ENCODE measurements at places on chromosomes 5 and 9. TPM values are rescaled to one million over a fixed set of nuclear protein-coding genes. Genes with fewer than 3 reads are reported as not detected.

DNA sequence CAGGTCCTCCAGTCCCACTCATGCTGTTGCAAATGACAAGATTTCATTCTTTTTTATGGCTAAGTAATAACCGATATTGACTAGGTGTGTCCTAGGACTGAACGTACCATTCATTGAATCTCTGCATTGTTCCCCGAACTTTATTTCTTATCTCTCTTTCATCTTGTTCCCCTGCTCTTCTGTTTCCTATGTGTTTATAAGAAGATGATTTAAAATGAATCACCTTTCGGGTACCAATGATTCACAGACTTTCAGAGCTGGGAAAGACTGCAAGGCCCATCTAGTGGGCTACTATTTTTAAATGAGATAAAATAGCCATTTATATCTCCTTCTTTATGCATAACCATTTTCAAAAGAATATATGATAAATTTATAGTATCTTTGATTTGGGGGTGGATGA, 133.0 kb downstream of the CDH18 start:
- no peak for DNase-seq

GRCh38 chr9:21777701-21778100, 24.7 kb upstream of the MTAP start:
- no peak for DNase-seq

- no peak for DNase-seq
These were observed 52.5 kb downstream of the FGF10 start for GRCh38 chr5:44336708-44337107.

- DNase-seq, result peak; percentile 25
These were observed 9.2 kb downstream of the ENC1 start for GRCh38 chr5:74631081-74631953.

Gene SLC28A3
- total RNA-seq, result not detected

Gene PCDHA11
- total RNA-seq, result 5.0 TPM

DNA sequence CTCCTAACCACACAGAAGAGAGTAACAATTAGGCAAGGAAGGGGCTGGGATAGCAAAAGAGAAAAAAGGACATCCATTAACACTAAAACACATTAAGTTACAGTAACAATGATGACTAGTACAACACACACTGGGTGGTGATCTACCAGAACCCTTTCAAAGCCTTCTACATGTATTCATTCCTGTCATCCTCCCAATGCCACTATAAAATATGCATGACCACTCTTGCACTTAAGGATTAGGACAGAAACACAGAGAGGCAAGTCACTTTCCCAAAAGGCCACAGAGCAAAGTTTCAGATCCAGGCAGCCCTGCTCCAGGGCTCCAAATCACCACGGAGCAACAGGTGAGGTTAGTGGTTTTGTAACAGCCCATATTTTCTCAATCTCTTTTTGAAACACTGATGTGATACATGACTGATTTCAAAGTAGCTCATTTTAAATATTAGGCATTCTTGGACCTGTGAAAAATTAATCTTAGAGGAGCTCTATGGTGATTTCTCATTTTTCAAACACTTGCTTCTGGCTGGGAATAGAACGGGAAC, 86.7 kb downstream of the AUH start:
- no peak for DNase-seq

Gene WNK2
- 0.02 TPM for total RNA-seq

DNA sequence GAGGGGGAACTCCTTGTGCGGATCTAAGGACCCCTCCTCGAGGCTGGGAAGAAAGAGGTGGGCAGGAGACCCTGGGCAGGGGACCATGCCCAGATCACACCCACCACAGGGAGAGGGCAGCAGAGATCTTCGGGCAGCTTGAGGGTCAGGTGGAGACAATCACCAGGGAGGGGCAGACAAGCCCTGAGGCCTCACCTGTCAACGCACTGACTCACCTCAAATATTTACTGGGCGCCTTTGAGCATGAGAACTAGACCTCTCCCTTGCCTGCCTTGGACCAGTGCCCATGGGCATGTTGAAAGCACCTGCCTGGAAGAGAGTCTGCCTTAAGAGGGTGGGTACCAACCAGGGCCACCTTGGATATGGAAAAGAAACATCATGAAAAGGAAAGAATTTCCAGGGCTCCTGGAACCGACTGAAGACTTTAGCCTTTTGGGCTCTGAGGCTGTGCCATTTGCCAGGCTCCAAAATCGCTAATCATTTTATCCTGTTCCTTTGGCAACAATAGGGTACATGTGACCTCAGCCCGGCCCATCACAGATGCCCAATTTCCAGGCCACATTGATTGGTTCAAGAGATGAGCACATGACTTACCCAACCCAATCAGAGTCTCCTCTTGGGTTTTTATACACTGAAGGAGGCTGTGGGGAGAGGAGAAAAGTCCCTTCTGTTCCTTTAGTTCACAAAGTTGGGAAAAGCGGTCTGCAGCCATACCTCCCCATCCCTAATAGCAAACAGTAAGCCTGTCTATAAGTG, 10.4 kb upstream of the SPINK4 start:
- no peak for DNase-seq

Gene RLN1
- not detected for total RNA-seq

DNA sequence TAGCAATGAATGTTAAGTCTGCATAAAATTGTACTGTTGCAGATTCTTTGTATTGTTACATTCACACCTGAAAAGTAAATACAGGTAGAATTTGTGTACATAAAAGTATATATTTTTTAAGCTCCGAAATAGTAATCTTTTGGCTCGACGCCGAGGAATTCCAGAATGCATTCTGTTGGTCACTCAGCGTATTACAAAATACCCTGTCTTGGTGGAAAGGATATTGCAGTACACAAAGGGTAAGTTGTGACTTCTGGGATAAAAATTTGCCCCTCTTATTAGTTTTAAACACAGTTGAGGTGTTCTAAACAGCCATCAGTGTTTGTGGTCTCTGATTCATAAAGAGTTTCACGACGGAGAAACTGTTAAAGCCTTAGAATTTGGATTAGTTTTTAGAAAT, 257.6 kb downstream of the ARHGEF28 start:
- DNase-seq, result no peak

- DNase-seq, result no peak
These were observed 32.7 kb upstream of the DAPK1 start for GRCh38 chr9:87464992-87465378.

DNA sequence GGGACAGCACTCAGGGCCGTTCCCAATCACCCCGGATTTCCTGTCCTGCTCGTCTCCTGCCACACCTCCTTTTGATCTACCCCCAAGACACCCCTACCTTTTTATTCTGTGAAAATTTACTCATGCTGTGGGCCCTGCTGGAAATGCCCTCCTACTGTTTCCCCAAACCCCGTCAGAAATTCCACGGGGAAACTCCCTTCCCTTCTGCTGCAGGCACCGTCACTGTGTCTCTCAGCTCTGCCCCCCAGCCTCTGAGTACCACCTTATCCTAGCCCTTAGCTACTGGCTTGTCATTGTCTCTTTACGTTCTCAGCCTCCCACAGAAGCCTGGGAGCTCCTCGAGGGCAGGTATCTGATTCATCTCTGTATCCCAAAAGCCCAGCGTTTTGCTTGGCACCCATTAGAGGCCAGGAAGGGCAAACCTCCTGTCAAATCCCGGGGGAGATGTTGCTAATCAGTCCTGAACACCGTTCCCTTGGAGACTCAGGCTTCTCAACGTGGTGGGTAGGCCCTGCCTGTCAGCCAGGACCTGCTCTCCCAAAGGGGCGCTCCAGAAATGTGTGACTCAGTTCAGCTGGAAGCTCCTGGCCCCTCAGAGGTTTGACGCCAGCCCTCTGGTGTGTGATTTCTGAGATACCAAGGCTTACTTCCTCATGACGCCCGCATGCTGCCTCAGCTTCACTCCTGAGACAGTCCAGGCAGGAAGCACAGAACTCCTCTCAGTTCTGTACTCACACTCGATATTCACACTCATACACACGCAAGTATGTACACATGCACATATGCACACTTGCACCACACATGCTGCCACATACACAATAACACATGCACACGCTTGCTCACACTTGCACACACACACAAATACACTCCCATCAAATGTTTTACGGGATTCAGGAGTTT, 50.7 kb upstream of the GRHPR start:
- DNase-seq, result no peak

Gene SH3PXD2B
- total RNA-seq, result 9.4 TPM

GRCh38 chr5:1500411-1501091, 23.2 kb downstream of the LPCAT1 start:
- DNase-seq, result no peak

DNA sequence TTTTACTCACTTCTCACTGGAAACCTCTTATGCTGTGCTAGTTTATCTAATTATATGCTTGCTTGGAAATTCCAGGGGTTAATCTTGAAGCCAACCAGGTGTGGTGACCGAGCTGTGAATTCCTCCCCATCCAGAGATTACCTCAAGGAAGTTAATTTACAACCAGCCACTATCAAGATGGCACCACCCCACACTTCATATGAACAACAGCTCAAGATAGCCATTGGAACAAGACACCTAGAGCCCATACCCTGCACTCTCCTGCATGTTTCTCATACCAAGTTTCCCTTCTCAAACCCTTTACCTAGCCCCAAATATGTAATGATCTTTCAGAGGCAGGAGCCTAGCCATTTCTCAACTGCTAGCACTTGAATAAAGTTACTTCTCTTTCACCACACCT, 2156.9 kb upstream of the C9orf72 start:
- DNase-seq, result no peak

Gene RASEF
- total RNA-seq, result 0.08 TPM

Gene STK32A
- 0.77 TPM for total RNA-seq

Gene FGD3
- not detected for total RNA-seq

DNA sequence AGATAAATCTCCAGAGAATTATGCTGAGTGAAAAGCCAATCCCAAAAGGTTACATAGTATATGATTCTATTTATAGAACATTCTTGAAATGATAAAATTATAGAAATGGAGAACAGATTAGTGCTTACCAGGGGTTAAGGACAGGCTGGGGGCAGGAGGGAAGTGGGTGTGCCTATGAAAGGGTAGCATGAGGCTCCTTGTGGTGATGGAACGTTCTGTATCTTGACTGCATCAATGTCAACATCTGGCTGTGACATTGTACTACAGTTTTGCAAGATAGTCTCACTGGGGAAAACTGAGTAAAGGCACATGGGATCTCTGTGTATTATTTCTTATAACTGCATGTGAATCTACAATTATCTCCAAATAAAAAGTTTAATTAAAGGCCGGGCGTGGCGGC, 22.3 kb downstream of the ORM2 start:
- DNase-seq, result no peak

Gene MYMK
- not detected for total RNA-seq

Gene SLC22A4
- total RNA-seq, result 5.1 TPM

Gene PHF24
- total RNA-seq, result not detected

Gene PCDHGA8
- total RNA-seq, result 0.74 TPM

- DNase-seq, result no peak
These were observed 62.9 kb downstream of the FGF18 start for GRCh38 chr5:171482434-171482730.

Gene ORM2
- total RNA-seq, result 0.19 TPM

GRCh38 chr5:120605325-120606079, 141.4 kb downstream of the PRR16 start:
- no peak for DNase-seq

GRCh38 chr5:102910240-102911226, 155.4 kb downstream of the PAM start:
- peak; percentile 66 for DNase-seq

GRCh38 chr5:127870914-127871313, 167.7 kb downstream of the CCDC192 start:
- no peak for DNase-seq

DNA sequence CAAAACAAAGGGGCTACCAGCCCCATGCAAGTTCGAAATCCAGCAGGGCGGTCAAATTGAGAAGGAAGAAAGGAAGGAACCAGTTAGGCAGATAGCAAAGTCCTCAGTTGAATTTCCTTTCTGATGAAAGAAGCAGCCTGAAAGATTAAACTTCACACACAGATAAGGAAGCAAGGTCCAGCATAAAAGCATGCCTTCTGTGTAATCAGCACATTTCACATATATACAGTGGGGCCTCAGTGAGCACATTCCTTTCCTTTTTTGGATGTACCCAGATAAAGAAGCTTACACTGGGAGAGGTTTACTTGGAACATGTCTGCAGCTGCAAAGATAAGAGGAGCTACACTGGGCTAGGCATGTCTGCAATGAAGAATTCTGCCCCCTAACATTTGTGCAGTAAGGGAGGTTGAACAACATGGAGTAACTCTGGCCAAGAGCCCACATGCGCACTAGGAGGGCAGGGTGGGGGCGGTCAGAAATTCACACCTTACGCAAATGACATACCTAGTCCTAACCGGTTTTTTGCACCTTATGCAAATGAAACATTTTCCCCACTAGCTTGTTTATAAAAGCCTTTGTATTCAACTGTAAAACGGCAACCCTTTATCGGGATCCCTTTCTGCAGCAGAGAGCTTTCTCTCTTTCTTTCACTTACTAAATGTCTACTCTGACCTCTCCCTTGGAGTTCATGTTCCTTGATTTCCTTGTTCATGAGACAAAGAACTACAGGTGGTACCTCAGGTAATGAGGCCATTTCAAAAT, 149.7 kb upstream of the FBXL17 start:
- DNase-seq, result no peak

DNA sequence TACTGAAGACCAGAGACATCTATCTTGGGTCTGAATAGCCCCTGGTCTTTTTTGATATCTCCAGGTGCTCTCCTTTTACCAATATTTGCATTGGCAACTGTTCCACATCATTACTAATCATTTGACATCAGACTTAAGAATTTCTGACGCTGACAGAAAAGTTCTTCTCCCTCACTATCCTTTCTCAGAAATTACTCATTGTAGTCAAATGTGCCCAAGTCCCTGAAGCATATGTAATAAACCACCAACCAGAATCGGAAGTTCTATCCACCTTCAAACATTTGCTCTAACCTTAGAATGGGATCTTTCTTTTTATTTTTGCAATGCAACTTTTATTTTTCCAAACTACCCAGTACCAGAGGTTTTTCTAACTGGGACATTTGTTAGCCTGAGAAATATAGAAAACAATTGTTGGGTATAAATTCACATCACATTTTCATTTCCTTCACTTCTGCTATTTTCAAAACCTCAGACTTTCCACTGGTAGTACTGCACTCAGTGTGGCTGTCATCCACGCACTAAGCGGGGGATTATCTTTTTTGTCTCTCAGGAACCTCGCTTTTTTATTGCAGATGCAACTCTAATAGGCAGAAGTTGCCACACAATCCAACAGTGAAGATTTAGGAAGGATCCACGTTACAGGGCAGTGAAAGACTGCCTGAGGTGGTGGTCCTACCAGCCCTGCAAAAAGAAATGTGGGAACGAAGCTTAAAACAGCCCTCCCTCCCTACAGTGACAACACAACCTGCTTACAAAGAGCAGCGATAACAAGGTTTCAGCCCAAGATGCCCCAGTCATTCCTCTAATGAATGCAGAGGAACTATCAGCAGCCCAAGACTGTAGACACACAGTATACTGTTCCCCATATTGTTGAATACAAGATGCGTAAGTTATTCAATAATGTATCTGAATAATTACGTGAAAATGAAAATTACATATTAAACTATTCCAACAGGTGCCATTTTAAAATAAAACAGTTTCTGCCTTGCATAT, 201.2 kb downstream of the EBF1 start:
- no peak for DNase-seq

Gene PCDHB2
- total RNA-seq, result 26.2 TPM

Gene TMEM252
- not detected for total RNA-seq

GRCh38 chr5:112923148-112923917, 1.3 kb upstream of the REEP5 start:
- DNase-seq, result no peak

Gene PTPRD
- total RNA-seq, result 10.0 TPM

Gene MAML1
- 11.9 TPM for total RNA-seq

All from H4 (cell line).